Activated naive CD4-positive, alpha-beta T cell treated with Interleukin-2 at 50 U/mL for 16 hours (primary cell): ENCODE measurements at places on chromosomes 5 and 9.

DNA sequence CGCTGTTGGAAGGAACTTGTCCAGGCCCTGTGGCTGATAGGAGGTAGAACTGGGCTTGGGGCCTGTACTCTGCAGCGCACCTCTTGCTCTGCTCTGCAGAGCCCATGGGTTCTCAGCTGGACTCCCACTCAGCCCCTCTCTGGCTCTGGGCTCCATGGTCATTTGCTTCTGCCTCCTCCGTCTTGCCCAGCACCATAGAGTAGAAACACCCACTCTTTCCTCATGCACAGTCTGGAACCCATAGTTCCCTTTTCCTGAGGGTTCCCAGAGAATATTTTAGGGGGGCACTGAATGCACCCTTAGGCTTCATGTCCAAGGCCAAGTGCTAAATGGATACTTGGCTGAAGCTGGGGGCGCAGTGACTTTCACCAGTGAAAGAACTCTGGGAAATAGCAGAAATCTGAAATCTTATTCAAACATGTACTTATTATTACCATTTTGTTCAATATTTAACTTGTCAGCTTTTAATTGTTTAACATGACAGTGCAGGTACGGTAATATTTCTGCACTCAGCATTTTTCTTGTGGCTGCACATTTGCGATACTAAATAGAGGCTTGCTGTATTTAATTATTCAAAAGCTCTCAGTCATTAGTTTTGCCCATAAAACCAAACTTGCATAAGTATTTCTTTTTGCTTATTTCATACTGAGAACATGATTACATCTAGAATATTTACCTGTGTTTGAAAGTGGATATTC is 31.5 kb downstream of the GALNT12 start:
- DNase-seq: no peak

DNA sequence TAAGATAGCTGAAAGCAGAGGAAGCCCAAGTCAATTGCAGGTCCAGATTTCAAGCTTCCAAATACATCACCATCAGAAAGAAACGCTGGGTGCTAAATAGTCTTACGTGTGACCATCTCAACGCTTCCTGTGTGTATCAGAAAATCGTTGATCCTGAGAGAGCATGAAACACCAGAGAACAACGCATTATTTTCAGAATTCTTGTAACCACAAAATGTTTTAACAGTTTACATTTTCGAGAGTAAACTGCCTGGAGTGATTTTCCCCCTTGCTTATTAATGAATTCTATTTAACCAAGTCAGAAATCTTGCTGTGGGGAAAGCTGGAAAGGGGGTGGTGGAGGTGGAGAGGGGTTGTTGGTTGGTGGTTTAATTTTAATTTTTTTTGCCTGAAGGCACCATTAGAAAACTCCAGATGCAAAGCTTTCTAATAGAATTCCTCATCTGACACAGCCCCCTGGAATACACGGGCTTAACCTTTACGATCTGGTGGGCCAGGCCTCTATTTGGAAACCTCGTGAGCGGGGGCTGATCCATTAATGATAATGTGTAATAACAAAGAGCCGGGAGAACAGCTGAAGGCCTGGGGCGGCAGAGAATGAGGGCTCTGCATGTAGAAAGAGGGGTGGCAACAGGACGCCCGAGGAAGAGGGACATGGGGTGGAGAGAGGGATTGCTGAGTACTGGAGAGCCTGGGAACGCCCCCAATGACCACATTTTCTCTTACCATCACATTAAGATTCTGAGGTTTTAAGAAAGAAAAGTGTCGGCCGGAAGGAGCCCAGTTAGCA is 124.5 kb upstream of the NFIB start:
- DNase-seq: no peak

- DNase-seq: no peak
Measured at GRCh38 chr5:158435161-158435616, 576.2 kb upstream of the CLINT1 start.

- no peak for DNase-seq
Measured at GRCh38 chr5:171263181-171263580, 45.9 kb upstream of the TLX3 start.

DNA sequence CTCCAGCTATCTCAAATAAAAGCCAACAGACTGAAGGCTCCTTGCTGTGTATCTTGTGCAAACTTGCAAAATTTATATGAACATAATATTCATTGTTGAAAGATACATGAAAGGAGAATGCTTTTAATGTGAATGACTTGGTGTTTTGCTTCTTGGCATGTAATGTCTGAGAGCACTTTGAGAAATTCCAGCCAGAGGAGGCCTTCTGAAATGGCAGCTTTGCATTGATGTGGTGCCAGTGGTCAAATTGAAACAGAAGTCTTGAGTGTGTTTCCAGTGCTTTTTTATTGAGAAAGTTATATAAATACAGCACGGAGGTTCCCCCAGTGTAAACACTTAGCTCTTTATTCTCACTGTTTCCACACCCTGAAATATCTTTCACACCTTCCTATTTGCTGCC is 182.1 kb downstream of the ADCY2 start:
- no peak for DNase-seq

DNA sequence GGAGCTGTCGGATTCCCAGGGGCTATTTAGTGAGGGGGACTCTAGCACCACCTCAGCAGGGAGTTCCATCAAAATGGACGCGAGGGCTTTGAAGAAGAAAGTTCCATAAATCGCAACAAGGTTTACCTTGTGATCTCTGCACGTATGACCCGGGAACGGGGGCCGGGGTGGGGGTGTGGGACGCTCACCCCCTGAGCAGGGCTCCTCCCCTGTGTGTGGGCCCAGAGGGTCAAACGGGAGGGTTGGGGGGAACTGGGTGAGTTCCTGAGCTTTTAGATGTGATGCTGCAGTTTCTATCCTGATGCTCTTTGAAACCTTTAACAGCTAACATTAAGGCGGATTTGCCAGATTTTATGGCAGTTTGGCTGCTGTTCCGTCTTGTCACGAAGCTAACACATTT is 18.9 kb upstream of the LRRC14B start:
- DNase-seq: no peak

GRCh38 chr5:178201221-178201926 is 3.0 kb upstream of the HNRNPAB start:
- no peak for DNase-seq

DNA sequence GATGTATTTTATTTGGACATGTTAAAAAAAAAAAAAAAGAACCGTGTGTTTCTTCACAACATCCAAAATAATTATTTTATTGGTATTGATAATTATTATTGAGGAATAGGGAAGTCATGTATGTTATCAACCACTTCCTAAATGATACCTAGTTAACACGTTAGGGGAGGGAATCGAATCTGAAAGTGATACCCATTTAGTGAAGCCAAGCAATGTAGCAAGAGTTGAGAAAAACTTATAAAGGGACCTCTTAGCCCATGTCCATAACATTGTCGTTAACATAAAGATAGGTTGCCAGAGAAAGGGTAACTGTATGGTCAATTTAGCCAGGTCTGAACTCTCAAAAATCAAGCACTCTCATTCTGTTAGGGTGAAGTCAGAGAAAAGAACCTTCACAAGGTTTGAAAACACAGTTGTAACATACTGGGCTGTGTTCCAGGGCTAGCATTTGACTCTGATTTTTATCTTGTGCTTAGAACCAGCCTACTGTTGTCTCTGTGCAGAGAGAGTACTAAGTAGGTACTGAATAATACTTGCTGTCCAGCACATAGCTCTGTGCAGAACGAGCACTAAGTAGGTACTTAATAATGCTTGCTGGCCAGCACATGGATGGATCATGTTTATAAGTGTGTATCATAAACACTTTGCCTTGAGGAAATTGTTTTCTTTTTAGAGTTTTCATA is 60.4 kb downstream of the GHR start:
- no peak for DNase-seq

- DNase-seq: no peak
Measured at GRCh38 chr5:38601863-38602298, 45.4 kb upstream of the LIFR start.

DNA sequence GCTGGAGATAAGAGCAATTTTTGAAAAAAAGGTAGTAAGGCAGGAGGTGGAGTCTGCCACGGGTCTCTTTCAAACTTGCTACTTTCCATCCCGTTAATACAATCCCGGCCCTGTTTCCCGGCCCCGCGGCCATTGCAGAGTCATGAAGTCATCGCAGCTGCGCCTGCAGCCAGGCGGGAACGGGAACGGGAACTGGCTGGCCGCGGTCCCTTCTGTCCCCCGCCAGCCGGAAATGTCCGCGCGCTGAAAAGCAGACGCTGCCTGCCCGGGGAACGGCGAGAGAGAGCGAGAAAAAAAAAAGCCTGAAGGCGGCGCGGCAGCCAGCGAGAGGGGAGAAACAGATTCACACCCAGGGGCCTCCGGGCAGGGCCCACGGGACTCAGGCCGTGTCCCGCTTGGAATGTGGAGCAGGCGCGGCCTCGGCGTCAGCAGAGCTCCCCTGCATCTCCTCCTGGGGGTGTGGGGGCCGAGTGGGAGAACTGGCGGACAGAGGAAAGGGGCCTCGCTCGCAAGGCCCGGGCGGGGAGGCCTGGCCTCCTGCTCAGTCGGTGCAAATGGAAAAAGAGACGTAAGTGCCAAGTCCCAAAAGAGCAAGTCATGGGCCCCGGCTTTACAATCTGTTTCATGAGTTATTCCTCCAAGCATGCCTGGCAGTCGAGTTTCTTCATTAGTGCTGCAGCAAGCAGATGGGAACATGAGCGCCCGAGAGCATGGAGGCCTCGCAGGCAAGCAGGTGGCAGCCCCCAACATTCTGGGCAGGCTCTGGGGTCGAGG is 201.2 kb upstream of the GAS1 start:
- no peak for DNase-seq

- DNase-seq: no peak
Measured at GRCh38 chr5:127290019-127290945, at the start of gene MEGF10. MEGF10 (plus strand) TSS chr5:127290796; CDS start chr5:127331309, 40,513 bp downstream.

GRCh38 chr9:32587901-32588300 is 14.9 kb upstream of the NDUFB6 start:
- DNase-seq: no peak

- peak; percentile 5 for DNase-seq
Measured at GRCh38 chr9:31272456-31273295, 1111.8 kb upstream of the ACO1 start.

DNA sequence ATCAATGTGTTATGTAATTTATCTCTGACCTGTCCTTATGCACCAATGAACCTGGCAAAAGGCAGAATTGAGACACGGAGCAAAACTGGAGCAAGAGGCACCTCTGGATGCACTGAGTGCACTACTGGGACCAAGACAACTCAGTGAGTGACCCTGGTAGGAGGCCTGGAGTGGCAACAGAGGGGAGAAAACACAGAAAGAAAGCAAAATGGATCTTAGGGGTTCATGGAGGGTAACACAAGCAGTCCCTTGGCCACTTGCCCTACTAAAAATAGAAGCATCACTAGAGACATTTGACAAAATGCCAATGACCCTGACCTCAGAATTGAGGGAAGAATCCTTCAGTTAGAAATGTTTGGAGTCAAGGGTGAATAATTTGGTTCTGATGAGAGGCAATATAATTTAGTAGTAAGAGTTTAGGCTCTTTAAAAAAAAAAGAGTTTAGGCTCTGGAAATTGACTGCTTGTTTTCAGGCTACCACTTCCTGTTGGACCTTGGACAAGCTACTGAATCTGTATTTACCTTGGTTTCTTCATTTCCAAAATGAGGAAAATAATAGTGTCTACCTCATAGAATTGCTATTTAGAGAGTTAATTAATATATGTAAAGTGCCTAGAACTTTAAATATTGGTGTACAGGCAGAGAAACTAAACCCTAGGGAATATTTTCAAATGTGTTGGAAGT is 234.9 kb upstream of the TARS1 start:
- no peak for DNase-seq

DNA sequence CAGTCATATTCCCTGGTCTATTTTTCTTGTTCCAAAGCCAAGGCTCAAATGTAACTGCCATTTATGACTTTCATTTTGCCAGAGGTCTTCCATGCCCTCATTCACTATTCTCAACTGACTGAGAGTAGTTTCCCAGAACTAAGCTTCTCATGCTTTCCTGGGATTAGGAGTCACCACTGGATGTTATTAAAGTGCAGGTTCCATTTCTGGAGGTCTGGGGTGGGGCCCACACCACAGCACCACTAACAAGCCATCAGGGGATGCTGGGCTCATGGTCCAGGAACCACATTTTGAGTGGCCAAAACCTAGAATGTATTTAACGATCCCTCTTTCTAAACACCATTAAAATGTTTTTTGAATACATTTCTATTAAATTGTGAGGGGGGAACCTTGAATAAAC is 677.6 kb downstream of the SEMA5A start:
- no peak for DNase-seq

GRCh38 chr5:9622971-9623421 is 7.2 kb downstream of the TAS2R1 start:
- no peak for DNase-seq

DNA sequence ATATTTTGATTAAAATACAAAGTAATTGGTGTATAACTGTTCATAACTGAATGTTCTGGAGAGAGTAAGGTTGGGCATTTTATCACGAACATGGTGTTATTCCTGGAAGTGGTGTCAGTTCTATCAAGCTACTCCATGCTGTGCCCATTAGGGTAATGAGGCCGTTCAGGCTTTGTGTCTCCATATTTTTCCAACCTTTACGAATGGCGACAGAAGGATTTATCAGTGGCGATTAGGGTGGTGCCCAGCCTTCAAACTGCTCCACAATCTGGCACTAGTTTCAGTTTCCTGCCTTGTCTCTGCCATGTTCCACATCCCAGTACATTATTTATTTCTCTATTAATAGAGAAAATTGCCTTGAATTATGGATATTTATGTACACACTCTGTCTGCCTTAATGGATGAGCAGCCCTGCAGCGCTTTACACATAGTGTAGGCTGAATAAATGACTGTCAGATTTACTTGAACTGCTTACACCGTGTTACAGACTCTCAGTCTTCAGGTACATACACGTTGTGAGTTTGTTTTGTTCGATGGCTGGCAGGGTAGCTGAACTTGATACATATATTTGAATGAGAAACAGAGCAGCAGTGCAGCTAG is 23.9 kb upstream of the TMC1 start:
- DNase-seq: no peak

DNA sequence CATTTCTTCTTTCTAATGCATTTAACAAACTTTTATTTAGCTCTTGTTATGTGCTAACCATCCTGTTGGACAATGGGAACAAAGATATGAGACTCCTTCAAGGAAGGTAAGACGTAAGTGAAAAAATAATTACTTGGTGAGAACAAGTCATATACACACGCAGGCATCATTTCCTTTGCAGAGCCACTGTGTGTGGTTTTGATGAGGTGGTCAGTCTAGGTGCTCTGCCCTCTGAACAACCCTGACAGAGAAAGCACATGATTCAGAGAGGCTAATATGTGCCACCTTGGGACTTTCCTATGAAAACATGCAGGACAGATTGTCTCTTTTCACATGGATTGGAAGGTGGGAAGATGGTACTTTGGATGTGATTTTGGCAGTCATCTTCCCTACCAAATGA is 1162.5 kb upstream of the DMAC1 start:
- DNase-seq: no peak

- no peak for DNase-seq
Measured at GRCh38 chr5:58182287-58182841, 277.5 kb downstream of the PLK2 start.

GRCh38 chr5:139635606-139636206 is 12.4 kb upstream of the CXXC5 start:
- no peak for DNase-seq

GRCh38 chr9:34899535-34900158 is 58.4 kb upstream of the PHF24 start:
- DNase-seq: peak; percentile 83
